Ureter (tissue), 1 donor: ENCODE measurements at places on chromosomes 11 and 22. TPM values are rescaled to one million over a fixed set of nuclear protein-coding genes. Genes with fewer than 3 reads are reported as not detected.

DNA sequence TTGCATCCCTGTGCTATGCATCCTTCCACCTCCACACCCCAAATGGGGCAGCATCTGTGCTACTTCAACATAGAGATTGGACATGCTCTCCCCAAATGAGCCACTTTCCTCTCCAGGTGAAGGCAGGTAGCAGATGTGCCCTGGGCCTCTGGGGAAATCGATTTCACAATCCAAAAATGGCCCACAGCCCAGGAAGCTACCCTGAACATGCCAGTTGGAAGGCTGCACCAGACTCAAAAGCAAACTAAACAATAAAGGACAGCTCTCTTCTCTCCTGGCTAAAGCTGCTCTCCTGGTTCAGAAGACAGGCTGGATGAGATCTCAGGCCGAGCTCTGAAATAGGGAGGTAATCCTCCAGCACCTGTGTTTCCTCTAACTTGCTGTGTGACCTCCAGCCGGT lies 19.7 kb downstream of the ISX start:
- DNase-seq: no peak

DNA sequence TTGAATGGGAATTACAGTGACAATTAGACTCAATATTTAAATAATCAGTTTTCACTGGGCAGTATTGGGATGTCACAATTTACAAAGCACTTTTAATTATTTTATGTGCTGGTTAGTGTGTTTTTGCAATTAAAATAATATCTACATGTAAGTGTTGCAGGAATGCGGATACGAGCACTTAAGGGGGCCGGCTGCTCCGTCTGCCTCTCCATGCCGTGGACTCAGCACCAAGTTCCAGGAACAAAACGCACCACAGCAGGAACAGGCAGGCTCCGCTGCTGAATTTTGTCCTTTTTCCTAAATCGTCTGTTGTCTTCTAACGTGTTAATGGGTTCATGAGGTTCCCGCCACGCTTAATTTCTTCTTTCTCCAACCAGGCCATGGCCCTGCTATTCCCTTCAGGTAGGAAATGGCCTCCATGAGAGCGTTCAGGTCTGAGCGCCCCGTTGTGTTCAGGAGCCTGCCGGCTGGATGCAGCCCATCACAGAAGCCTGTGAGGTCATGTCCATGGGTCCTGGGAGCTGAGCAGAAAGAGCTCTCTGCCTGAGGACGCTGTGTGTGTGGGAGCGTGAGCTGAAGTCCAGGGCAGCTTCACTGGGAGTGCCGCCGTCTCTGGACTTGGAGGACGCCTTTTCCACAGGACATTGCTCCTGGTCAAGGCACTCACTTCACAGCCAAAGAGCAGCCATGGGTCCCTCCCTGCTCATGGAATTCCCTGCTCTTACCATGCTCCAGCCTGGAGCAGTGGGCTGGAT lies 730.3 kb downstream of the BRD1 start:
- DNase-seq: no peak

GRCh38 chr22:17891481-17892167 lies 117.4 kb upstream of the BID start:
- DNase-seq: no peak

- peak; percentile 60 for DNase-seq
These were observed 62.5 kb downstream of the FEZ1 start for GRCh38 chr11:125433454-125434121.

DNA sequence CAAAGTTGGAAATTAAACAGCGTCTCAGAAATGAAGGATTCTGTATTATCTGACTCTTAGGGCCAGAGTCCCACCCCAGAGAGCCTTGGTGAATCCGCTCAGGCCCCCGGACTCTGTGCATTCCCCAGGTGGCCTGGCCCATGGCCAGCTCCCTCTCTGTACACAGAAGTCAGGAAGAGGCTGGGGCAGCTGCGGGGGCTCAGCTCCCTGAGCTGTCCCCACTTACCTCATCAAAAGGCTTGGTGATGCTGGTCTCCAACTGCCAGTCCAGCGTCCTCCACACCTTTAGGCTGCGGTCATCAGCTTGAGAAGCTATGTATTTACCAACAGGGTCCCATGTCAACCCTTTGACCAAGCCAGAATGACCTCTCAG lies 35.0 kb downstream of the HIRA start:
- no peak for DNase-seq

The DKK3 gene
- total RNA-seq: 74.6 TPM

- DNase-seq: no peak
These were observed 58.8 kb downstream of the ENDOD1 start for GRCh38 chr11:95148406-95148805.

The OR6T1 gene
- total RNA-seq: not detected

The ABTB2 gene
- 4.7 TPM for total RNA-seq

DNA sequence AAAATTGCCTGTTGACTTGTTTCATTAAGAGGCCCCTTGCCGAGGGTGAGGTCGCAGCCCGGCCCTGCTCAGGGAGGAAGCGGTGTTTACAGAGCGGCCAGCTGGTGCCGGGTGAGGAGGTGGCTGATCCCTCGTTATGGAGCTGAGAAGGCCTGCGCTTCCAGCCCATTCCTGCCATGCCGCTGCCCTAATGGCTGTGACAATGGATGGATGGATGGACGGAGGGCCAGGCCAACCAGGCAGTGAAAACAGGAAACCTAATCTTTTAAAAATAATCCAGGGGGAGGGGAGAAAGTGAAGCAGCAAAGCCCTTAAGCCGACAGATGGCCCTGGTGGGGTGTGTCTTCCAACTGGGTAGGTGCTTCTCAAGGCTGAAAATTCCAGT lies 38.5 kb downstream of the BCR start:
- no peak for DNase-seq
